ENCODE measurements at places on chromosomes 7 and 10.

DNA sequence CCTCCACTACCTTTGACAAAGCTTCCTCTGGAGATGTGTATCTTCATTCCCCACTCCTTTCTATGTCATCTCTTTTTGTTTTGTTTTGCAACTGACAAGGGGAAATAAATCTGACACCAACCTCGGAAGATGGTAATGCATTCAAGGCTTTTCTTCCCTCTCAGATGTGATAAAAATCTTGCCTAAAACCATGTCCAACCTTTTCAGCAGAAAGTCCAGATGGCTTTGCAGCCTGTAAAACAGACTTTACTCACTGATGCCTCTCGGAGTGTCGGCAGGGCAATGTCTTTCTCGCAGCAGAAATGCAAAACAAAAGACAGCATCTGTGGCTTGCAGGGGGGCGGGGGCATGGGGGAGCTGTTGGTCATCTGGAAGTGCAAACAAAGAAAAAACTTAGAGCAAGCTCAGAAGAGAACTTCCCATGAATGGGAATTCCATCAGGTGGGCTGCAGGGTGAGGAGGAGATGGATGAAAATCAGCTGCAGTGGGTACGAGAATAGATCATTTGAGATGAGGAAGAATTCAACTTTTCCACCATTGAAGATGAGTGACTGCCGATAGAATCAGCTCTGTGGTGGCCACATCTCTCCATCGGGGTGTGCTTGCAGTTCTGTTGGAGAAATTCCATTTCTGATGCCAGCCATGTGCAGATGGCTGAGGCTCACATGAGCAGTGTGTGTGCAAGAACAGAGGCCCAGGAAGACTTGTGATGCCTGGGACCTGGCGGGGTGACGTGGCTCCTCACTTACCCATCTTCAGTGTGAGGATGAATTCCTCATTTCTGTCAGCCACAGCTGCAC is 237.7 kb downstream of the WDR37 start:
- DNase-seq, result no peak

DNA sequence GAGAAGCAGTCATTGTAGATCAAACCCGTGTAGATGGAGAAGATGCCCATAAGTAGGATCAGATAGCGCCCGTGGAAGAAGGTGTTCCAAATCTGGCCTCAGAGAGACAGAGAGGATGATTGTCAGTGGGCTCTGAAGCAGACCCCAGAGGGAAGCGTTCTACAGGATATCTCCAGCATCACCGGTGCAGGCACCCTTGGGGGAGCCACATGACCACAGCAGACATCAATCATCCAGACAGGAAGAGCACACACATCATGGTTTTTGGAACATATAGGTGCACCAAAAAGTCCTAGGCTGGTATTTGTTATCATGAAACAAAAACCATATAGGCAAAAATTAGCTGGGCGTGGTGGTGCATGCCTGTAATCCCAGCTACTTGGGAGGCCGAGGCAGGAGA is 44.0 kb upstream of the SVOPL start:
- DNase-seq, result no peak

- DNase-seq, result no peak
These were observed 44.6 kb upstream of the BHLHA15 start for GRCh38 chr7:98166668-98166970.

- no peak for DNase-seq
These were observed 2.9 kb upstream of the OSBPL3 start for GRCh38 chr7:24982917-24983316.

GRCh38 chr7:126040114-126041045 is 1110.8 kb upstream of the POT1 start:
- no peak for DNase-seq

DNA sequence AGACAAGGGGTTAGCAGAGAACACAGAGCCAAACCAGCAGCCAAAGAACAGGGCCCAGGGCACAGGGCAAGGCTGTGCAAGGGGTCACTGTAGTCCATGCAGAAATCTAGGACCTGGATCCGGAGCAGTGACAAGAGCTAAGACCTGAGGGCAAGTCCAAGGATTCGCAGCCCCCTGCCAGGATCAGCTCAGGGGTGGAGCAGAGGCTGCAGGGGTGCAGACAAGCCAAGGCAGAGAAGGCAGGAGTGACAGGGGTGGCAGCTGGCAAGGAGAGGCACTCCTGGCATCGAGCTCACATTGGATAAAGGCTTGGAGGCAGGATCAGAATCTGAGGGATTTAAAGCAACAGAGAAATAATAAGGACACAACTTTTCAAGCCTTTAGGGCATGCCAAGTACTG is 80.7 kb upstream of the NANOS1 start:
- no peak for DNase-seq

DNA sequence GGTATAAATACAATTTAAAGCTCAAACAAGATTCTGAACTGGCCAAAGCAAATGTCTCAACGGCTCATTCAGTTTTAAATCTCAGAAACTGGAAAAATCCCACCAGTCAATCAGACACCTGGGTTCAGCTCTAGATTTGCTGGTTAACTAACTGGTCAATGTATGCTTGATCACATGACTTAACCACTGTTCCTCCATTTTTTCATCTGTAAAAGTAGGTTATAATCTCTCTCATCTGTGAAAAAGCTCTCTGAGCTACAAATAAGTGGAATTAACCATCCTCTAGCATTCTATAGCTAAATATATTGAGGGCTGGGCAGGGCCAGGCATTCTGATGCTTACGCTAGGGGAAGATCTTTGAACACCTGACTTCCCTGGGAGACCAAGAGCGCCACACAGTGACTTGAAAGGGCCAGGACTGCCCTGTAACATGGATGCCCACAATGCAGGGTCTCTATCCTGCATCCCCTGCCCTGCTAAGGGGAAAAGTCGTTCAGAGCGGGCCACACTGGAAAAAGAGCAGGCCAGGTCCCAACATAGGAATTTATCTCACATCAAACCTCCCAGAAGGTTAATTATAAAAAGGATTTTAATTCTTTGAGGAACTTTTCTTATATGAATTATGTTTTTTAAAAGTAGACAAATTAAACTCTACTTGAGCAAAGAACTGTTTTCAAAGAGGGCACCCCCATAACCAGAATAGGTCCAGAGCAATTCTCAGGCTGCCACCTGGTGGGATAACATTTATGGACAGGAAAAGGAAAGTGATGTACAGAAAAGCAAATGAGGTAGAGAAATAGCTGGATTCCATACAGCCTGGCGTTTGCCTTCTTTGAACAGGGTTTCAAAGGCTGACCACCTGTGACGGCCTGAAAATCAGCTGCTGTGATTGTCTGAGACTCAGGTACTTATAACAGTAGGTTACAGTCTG is 1.8 kb downstream of the RP9 start:
- no peak for DNase-seq

- no peak for DNase-seq
These were observed 40.8 kb upstream of the HGF start for GRCh38 chr7:81810476-81811155.

DNA sequence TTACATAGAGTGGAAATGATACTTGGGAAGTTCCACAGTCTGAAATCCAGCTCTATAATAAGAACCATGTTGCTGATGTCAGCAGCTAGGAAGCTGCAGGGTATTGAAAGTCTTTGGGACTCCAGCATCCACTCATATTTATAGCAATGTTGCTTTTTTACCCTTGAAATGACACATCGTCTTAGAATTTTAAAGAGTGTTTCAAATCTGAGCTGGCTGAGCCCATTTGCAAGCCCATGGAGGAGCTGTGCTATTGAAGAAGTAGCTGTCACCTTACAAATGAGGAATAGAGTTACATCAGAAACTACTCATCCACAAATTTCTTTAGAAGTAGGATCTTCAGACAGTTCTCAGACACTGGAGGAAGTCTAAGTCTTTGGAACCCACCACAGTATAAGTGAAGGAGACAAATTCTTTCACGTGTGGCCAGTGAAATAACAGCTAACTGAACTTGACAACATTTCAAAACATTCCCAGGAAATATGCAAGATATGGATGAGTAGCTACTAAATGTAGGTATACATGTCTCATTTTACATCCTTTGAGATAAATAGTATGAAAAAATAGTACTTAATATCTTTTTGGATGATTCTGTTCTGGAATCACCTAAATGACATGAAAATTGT is 203.6 kb downstream of the ZNF365 start:
- DNase-seq, result no peak

GRCh38 chr10:121574519-121575166 is 23.6 kb downstream of the FGFR2 start:
- DNase-seq, result no peak

GRCh38 chr7:54785261-54785660 is 26.2 kb upstream of the SEC61G start:
- DNase-seq, result no peak

DNA sequence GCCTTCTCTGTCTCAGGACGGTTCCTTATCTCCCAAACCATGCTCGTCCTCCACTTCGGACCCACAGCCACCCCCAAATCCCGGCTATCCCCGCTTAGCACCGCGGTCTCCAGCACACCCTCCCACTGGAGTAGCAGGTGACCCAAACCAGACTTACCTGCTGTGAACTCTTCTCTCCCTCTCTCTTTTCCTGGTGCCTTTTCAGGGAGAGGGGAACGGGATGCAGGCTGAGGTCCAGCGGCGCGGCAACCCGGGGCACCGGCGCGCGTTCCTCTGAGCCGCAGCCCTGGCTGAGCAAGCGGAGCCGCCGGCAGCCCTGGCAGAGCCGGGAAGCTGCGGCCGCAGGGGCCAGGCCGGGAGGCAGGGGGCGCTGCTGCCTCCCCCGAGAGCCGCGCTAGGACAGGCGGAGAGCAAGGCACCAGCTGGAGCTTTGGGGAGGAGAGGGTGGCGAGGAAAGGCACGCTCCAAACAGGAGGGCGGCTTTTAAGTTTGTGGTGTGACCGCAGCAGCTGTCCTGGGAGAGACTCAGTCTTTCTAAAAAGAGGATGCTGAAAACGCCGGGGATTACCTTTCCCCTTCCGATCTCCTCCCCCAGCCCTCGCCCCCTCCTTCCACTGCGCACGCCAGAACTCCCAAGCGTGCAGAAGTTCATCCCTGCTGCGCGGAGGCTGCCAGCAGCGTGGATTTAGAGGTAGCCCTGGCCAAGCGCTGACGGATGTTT is at the start of gene SEMA3D:
TSS of gene SEMA3D (minus strand) at position 536 of the 721 bp plus-strand sequence. CDS start 65,165 bp downstream, outside the sequence.
- no peak for DNase-seq

GRCh38 chr7:147556317-147556716 is 1034.2 kb upstream of the C7orf33 start:
- DNase-seq, result no peak

DNA sequence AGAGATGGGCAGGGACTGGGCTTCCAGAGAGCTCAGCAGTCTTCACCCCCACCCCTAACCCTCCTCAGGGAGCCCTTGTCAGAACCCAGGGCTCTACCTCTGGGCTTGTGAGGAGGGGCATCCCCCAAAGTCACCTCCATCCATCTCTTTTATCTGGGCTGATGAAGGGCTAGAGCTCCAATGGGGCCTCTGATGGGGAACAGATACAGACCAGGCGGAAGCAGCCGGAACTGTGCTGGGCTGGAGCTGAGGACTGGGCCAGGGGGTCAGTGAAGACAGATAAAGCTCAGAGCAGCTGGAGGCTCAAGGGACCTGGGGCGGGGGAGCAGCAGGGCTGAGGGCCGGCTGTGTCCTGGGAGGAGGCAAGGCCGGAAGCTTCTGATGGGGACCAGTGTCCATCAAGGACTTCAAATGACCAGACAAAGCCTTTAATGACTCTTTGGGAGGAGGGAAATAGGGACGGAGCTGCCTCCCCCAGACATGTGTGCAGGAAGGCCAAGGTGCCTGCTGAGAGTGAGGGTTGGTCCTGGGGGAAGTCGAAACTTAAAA is 10.2 kb downstream of the KAZALD1 start:
- no peak for DNase-seq

DNA sequence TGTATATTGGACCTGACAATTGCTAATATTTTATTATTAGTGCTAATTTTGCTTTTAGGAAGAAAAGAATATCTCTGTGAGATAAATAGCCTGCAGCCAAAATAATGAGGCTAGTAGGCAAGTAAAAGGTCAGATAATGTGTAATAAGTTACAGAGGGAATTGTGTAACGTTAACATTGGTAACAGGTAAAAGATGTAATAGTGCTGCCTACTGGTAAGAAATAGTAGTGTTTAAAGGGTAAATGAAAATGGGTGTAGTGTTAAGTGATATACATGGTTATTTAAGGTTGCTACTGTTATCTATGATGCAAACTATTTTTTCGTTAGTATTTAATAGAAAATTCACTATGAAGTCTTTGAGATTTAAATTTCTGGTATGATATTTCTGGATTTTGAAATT is 9.2 kb upstream of the FOXP2 start:
- no peak for DNase-seq

GRCh38 chr10:7534480-7534852 is 123.6 kb upstream of the SFMBT2 start:
- no peak for DNase-seq

- no peak for DNase-seq
These were observed 80.7 kb downstream of the FANK1 start for GRCh38 chr10:125976960-125977605.
